Effector CD8-positive, alpha-beta T cell (primary cell): ENCODE measurements at places on chromosomes 16 and 17.
A peak's percentile ranks its signal among the peaks of the same experiment; 100 is the strongest.

DNA sequence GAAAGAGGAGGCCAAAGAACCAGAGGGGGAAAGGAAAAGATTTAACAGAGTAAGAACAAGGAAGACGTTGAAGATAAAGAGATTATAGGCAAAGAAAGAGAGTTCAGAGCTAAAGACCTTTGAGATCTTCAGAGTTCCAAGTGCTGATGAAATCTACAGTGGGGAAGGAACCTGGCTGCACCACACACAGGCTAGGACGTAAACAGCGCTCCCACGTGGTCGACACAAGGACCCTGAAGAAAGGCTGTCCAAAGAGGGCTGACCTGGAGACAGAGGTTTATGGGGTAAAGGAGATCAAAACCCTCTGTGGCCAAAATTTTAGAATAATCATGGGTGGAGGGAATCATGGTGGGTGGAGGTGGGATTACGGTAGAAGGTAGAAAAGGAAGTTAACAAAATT lies 121.6 kb downstream of the PMP22 start:
- DNase-seq, result no peak

- DNase-seq, result no peak
Measured at GRCh38 chr16:9528511-9529079, 437.2 kb downstream of the HAPSTR1 start.

DNA sequence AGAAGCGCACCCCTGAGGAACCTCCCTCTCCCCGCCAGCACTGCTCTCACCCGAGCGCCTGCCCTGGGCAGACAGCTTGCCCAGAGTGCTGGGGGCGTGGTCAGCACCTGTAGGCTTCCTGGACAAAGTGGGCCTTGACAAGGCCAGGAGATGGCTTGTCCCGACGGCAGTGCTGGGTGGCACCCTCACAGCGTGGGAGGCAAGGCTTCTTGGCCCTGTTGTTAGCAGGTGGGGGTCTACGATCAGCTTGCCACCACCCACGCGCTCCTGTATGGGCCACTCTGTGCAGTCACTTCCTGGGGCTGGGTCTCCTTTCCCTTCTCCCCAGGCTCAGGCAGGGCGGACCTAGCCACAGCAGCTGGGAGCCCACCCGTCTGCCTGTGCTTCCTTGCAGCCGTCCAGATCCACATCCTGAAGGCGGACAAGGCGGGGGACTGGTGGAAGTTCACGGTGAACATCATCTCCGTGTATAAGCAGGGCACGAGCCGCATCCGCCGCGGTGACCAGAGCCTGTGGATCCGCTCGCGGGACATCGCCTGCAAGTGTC lies 218.0 kb downstream of the NTN1 start:
- no peak for DNase-seq

DNA sequence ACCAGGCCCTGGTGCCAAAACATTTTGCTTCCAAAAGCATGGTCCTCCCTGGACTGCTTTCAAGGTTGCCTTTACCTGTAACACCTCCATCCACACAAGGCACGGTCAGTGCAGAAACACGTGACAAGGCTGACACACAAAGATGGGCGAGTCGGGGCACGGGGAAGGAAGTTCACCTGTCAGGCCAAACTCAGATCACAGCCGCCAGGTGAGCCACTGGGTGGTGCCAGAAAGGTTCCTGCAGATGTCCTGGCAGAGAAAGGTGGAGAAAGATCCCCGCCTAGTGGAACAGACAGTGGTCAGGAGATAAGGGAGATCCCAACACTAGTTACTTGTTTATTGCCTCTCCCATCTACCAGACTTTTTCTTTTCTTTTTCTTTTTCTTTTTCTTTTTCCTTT lies 155.3 kb downstream of the AIPL1 start:
- no peak for DNase-seq

DNA sequence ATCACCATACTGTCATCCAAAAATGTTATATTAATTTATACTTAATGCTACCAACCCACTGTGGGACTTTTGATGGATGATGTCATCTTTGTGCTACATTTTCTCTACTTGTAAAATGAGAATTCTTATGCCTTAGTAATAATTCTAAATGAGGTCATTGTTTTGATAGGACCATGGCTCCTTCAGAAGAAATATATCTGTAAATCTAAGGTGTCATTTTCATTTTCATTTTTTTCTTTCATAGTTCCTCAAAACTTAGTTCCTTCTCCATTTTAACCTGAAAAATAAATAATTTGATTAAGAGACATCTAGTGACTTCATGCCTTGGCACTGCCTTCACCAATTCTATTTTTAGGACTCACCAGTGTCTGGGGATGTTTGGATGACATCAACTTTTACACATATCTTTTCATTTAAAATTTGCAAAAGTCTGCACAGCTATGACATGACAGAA lies 48.7 kb downstream of the GPRC5B start:
- no peak for DNase-seq

DNA sequence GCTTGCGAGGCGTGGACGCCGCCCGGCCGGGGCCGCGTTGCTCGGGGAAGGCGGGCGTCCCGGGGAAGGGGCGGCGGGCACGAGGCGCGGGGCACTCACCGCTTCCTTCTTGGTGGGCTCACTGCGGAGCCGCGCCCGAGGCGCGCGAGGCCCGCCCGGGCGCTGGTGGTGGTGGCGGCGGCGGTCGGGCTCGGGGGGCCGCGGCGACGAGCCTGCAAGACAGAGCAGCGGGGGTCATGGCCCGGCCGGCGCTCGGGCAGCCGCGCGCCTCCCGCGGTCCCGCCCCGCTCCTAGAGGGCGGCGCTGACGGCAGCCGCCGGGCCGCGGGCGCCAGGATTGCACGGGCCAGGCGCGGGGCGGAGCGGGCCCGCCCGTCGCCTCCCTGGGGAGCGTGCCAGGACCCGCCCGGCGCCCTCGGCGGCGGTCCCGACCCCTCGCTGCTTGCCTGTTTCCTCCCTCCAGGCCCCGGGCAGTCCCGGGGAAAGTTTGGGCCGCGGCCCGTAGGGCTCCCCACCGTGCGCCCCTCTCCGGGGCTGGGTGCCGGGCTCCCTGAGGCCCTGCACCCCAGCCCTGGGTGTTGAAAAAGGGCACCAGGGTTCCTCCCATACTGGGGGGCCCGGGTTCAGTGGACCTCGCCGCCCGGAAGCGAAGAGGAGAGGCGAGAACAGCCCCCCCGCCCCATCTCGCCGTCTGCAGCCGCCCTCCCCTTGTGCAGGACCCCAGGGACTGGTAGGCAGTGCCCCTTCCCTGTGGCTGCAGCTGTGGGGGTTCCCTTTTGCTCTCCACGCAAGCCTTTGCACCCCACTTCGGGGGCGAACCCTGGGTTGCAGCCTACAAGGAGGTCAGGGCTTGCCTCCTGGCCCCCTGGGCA lies at the start of gene C16orf74:
Gene C16orf74, minus strand, starts transcription at position 270 of the 871 bp plus-strand sequence. CDS start 15,879 bp downstream, outside the sequence.
- DNase-seq, result no peak

DNA sequence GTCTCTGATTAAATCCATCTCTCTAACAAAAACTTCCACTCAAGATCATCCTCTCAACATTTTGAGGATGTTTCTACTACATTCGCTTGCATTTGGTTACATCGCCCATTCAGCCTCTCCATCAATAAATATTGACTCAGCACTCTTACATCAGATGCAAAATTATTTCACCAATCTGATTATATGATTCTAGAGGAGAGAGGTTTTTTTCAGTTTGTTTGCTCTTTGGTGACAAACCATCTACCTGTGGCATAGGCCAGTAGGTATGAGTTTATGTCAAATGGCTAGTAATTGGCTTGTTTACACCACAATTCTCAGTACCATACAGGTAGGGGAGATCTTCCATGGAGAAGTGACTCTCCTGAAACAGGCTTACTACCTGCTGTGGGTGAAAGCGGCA lies 52.3 kb downstream of the TOX3 start:
- no peak for DNase-seq

GRCh38 chr17:5619088-5619740 lies 34.9 kb upstream of the NLRP1 start:
- DNase-seq, result no peak

DNA sequence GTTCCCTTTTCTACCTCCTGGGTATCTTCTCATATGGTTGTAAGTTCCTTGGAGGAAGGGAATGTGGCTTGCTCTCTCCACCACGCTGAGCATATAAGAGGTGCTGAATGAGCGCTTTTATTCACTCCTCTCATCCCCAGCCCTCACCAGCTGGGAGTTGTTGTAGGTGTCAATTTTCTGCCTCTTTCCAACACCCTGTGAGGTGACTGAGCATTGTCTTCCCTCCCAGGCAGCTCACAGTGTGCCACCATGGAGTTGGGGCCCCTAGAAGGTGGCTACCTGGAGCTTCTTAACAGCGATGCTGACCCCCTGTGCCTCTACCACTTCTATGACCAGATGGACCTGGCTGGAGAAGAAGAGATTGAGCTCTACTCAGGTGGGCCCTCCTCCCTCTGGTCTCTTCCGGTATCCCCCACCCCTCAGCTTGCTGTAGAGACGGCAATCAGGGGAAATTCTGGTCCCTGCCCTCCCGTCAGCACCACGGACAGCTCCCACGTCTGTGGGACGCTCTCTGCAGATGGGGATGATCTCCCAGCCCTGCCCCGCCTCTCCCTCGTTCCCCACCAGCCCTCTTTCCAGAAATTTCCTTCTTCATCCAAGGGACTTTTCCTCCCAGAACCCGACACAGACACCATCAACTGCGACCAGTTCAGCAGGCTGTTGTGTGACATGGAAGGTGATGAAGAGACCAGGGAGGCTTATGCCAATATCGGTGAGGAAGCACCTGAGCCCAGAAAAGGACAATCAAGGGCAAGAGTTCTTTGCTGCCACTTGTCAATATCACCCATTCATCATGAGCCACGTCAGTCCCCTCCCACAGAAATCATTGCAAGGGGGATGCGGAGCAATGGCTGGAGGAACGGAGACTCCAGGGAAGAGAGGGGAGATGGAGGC lies 18.3 kb downstream of the CIITA start:
- no peak for DNase-seq

DNA sequence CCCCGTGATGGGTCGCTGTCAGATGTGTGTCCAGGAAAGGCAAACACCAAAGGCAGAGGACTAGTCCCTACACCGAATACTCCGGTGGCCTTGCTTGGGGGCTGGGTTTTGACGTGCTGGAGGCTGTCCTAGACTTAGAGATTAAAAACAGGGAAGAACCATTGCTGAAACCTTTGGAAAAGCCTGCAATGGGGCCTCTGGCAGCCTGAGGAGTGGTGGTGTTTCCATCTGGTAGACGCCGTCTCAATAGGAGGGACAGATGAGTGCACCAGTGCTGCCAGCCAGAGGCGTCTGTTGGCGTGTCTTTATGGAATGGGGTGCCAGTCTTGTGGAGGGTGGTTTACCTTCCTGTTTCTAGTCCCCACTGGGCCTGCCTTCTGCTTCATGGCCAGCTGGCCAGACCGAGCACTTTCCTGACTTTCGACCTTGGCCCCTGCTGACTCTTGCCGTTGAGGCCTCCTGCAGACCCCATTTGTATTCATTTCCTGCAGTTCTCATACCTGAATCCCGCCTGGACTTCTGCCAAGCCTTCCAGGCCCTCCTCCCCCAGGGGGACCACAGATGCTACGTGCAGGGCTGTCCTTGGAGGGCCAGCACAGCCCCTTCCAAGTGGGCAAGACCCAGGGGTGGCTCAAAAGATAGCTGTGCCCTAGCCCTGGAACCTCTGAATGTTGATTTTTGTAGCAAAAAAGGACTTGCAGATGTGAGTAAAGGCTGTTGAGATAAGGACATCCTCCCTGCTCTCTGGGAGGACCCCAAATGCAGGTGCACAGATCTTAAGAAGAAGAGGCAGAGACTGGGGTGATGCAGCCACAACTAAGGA lies 1.9 kb upstream of the DNASE1 start:
- no peak for DNase-seq

- DNase-seq, result no peak
Measured at GRCh38 chr17:78962345-78962983, 17.3 kb downstream of the LGALS3BP start.

- DNase-seq, result no peak
Measured at GRCh38 chr16:35725949-35726348, 2266.5 kb downstream of the TP53TG3F start.

GRCh38 chr17:3917391-3917931 lies 1.2 kb upstream of the P2RX1 start:
- DNase-seq, result no peak

DNA sequence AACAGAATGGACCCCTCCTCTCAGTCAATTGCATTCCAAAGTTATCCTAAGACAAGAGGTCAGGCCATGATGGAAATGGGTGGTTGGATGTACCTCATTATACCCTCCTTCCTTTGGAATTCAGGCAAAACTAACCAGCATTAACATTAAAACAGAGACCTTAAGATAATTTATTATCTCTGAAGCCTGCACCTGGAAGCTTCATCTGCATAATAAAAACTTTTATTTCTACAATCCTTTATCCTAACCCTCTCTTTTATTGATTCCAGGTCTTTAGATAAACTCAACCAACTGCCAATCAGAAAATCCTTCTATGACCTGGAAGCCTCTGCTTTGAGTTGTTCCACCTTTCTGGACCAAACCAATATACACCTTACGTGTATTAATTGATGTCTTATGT lies 49.0 kb downstream of the ACSM1 start:
- no peak for DNase-seq

DNA sequence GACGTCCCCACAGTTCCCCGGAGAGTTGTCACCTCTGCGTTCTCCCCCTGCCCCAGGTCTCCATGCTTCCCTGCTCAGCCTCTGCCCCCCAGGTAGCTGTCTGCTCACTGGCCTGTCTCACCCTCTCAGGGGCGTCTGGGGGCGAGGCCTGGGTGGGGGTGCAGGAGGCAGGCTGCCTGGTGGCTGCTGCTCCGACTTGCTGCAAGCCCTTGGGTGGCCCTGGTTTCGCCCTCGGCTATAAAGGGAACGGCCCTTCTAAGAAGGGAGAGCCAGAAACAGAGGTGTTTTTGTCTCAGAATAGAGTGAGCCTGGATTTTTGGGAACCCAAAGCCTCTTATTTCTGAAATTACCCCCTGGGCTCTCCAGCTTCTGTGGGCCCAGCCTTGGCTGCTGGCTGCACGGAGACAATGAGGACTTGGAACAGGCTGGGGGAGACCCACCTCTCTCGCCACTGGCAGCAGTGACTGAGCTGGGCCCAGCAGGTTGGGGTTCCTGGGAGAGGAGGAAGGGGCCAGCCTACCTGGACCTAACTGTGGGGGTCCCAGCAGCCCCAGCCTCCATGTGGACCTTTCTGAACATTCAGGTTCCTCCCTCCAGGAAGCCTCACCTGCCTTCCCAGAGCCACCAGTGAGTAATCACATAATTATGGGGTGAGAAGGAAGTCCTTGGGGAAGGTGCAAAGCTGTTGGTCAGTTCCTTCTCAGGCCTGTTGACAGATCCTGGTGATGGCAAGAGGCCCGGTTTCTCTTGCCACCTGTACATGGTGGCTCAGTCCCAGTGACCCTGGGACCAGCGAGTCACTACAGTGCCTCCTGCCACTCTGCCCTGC lies 15.5 kb upstream of the SPNS2 start:
- no peak for DNase-seq

- peak; percentile 82 for DNase-seq
Measured at GRCh38 chr17:41666708-41667279, 21.9 kb upstream of the EIF1 start.

DNA sequence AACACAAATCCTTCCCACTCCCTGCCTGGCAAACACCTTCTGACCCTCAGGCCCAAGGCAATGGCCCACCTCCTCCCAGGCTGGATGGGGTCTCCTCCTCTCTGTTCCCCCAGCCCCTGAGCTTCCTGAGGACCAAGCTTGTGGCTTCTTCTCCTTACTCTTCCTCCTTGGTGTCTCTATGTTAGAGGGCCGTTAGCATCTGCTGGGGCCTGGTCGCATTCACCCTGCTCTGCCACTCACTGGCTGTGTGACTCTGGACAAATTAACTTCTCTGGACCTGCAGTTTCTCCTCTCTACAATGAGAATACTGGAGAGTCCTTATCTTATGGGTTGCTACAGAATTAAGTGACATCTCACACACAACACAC lies 725 bp upstream of the MT2A start:
- DNase-seq, result no peak

- peak; percentile 44 for DNase-seq
Measured at GRCh38 chr16:678858-679813, 1.1 kb upstream of the STUB1 start.
